Stimulated activated CD4-positive, alpha-beta T cell treated with anti-CD3 and anti-CD28 coated beads, Interleukin-1b, Interleukin-23, amount 100 ng/mL, for 4 hours (primary cell): ENCODE measurements at places on chromosomes 7 and 10.

DNA sequence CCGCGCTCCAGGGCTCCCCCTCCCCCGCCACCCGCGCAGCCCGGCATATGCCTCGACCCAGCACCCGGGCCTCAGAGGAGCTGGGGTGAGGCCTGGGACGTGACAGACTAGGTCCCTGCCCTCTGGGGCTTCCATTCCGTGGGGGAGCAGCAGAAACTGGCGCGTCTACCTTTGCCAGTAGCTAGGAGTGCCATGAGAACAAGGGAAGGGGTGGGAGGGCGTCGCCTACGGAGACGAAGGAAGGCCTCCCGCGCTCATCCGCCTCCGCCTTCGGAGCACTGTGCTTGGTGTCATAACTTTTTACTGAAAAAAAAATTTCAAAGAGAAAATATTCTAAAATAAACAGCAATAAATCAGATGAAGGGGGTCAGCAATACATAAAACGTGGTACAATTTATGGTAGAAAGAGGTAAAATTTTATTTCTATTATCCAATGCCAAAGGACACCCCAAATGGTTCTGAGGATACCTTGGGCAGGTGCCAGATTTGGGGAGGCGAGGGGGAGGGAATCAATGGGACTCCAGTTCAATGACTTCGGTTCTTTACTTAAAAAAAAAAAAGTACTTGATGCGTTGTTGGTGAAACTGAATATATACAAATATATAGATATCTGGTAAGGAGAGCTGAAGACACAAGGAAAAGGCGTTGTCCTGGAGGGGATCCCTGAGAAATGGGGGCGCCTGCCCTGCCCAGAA is 35.1 kb upstream of the GRID1 start:
- peak; percentile 34 for DNase-seq

DNA sequence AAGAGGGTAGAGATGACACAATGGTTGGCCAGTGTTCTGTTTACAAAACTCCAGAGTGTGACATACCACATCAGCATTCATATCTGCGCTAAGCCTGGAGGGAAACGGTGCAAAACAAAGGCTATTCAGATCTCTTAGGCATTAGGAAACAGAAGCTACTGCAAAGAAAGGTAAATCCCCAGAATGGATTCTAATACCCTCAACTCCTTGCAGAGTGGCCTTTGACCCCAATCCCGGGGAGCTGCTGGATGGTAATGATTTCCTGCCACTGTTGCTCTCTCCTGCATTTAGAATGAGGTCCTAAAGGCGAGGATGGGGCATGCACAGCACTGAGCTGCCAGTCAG is 65.2 kb downstream of the AOAH start:
- DNase-seq = no peak

DNA sequence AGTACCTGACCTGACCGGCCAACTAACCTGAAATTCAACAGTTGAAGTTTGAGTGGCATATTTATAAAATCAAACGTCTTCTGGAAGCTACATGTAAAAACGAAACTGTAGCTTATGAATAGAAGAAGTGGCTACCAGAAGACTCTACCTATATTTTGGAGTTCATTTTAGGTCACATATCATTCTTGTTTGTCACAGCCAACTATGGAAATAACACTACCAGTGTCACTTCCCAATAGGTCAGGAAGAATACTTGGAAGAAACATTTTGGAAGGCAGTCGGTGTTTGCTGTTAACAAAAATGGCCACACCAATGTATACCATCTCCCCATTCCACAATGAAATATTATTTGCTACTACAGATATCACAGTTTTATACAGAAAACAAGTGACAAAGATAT is 12.6 kb downstream of the TWIST1 start:
- DNase-seq = no peak

- no peak for DNase-seq
Measured at GRCh38 chr10:76408646-76409045, 977.2 kb downstream of the LRMDA start.

GRCh38 chr7:2109936-2110609 is 122.7 kb downstream of the MAD1L1 start:
- peak; percentile 52 for DNase-seq

GRCh38 chr7:139495580-139496125 is 12.2 kb upstream of the KLRG2 start:
- no peak for DNase-seq

GRCh38 chr10:23980094-23980493 is 228.8 kb upstream of the KIAA1217 start:
- DNase-seq = no peak

DNA sequence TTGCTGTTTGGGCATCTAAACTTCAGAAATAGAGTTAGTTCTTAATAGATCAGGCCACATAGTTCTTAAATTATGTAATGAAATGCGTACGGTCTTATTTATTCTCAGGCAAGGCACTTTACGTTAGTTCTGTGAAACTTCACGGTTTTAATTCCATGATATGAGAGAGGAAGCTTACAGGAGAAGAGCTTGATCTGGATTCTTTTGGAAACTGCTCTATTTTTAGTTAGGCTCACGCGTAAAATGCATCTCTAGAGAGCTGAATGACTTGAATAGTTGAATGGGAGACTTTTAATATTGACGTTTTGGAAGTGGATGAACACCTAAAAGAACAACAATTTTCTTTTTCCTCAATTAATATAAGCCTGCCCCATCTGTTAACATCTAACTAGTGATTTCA is 71.1 kb downstream of the PRKG1 start:
- DNase-seq = no peak

DNA sequence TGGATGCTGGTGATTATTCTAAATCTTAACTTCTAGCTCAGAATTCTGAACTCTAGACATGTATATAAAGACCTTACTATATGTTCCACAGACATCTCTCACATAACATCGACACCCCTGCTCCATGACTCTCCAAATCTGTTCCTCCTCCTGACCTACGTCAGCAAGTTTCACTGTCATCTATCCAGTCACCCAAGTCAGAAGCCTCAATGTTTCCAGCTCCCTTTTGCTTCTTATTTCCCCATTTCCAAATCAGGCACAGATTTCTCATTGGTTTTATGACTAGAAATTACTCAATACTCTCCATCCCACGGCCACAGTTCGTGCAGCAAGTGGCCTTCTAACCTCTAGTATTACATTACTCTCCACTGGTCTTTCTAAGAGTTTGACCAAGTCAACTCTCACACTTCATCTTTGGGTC is 28.5 kb downstream of the EPC1 start:
- DNase-seq = no peak

DNA sequence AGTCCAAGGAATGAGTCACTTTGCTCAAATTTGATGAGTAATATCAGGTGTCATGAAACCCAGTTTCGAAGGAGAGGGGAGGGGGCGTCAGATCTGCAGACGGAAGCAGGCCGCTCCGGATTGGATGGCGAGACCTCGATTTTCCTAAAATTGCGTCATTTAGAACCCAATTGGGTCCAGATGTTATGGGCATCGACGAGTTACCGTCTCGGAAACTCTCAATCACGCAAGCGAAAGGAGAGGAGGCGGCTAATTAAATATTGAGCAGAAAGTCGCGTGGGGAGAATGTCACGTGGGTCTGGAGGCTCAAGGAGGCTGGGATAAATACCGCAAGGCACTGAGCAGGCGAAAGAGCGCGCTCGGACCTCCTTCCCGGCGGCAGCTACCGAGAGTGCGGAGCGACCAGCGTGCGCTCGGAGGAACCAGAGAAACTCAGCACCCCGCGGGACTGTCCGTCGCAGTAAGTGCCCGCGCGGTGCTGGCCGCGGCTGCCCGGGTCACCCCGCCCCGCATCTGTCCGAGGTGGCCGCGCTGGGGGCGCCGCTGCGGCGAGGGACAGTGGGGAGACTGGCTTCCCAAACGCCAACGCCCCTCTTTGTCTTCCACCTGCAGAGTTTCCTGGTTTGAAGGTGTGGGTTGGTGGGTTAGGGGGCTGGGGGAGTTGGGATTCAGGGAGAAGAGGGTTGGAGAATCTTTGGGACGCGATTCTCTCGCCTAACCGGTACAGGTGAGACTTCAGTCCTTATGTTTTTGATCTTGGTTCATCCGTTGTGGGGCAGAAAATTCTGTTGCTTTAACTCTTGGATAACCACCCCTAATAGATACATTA is at the start of gene TAC1:
TSS of gene TAC1 (plus strand) at position 351 of the 829 bp plus-strand sequence. CDS start 527 bp downstream, outside the sequence.
- DNase-seq = no peak

- DNase-seq = no peak
Measured at GRCh38 chr10:71359364-71360046, 37.2 kb upstream of the CDH23 start.
